Stimulated activated CD8-positive, alpha-beta memory T cell treated with anti-CD3 and anti-CD28 coated beads, Interleukin-7, amount 100 ng/mL, for 24 hours (primary cell): ENCODE measurements at places on chromosomes 3 and 15.

DNA sequence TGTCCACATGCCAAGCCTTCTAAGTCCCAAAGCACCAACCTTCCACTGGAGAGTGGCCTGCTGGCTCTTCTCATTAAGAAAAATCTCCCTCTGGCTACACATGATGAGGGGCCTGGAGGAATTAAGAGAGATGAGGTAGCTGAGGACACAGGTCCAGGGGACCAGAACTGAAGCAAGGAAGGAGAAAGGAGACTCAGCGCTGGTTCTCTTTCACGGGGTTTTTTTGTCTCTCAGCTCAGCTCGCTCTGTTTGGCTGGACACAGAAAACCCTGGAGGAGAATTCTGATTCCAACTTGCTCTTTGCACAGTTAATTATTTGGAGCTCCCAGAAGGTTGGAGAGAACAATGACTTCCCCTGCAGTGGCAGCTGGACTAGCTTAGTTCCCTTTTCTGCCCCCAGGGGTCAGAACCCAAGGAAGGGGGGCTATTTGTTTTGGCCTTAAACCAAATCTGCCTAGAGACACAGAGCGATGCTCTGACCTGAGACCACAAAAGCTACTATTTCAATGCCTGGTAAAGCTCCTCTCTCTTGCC is 507.6 kb downstream of the FHIT start:
- no peak for DNase-seq

DNA sequence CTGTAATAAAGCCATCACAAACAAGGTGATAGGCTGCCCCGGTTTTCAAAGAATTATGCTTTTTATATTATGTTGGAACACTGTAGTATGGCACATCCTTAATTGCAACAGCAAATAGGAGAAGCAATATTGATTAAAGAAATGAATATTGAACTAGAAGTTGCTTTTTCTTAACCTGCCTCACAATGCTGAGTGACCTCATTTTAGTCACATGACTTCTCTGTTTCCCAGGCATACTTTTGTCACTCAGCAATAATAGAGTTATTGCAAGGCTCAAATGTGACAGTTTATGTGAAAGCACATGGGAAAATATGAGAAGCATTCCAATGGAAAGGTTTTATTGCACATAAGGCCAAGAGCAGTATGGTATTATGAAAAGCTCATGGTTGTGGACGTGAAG is 400.7 kb downstream of the FGF12 start:
- no peak for DNase-seq

DNA sequence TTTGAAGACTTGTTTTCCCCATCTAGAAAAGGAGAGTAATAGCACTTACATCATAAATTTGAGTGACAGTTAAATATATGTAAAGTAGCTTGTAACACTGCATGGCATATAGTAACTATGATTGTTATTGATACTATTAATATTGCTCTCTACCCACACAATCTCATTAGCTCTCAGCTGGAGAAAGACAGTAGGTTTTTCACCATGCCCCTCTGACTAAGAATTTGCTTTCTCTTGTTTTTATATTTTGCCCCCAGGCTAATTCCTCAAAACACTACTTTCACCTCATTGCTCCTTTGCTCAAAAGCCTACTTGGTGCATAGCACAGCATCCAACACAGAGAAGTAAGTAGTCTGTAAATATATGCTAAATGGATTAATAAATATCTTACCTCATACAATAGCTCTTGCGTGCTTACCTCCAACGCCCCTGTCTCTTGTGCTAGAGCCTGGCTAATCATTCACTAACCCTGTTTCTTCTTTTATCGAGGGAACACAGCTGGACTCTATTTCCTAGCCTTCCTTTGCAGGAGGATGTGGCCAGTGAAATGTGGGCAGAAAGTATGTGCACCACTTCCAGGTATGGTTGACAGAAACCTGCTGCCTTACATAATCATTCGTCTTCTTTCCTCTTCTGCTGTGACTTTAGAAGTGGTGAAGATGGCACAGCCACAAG is 190.0 kb downstream of the PLCH1 start:
- DNase-seq: no peak

DNA sequence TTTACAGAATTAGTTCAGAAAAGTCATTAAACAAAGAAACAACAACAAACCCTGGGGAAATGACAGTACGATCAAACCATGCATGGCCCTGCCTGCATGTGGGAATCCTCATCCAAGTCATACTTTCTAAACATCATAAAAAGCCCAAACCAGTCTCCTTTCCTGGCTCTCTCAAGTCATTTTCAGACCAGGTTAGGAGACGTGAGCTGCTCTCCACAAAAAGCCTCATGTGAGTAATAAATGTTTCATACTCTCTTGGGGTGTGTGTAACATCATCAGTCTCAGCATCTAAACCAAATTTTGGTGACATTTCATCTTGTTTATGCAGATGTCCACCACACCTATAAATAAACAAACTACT is 18.9 kb downstream of the GREM1 start:
- DNase-seq: no peak

GRCh38 chr3:124563376-124563775 is 166.9 kb upstream of the UMPS start:
- no peak for DNase-seq

GRCh38 chr3:55718521-55718921 is 231.4 kb upstream of the WNT5A start:
- no peak for DNase-seq
